RKO (cell line): ENCODE measurements at places on chromosomes 13 and 19.

DNA sequence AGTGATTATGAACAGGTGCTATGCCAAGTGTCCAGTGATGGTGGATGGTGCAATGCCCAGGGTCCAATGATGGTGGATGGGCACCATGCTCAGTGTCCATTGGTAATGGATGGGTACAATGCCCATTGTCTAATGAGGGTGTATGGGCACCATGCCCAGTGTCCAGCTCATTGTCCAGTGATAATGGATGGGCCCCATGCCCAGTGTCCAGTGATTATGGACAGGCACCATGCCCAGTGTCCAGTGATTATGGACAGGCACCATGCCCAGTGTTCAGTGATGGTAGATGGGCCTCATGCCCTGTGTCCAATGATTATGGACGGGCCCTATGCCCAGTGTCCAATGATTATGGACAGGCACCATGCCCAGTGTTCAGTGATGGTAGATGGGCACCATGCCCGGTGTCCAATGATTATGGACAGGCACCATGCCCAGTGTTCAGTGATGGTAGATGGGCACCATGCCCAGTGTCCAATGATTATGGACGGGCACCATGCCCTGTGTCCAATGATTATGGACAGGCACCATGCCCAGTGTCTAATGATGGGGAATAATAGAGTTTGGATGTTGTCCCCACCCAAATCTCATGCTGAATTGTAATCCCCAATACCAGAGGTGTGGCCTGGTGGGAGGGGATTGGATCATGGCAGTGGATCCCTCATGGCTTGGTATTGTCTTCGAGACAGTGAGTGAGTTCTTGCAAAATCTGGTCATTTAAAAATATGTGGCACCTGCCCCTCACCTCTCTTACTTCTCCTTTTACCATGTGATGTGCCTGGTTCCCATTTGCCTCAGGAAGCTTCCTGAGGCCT lies 87.8 kb downstream of the ANKRD10 start:
- no peak for DNase-seq

DNA sequence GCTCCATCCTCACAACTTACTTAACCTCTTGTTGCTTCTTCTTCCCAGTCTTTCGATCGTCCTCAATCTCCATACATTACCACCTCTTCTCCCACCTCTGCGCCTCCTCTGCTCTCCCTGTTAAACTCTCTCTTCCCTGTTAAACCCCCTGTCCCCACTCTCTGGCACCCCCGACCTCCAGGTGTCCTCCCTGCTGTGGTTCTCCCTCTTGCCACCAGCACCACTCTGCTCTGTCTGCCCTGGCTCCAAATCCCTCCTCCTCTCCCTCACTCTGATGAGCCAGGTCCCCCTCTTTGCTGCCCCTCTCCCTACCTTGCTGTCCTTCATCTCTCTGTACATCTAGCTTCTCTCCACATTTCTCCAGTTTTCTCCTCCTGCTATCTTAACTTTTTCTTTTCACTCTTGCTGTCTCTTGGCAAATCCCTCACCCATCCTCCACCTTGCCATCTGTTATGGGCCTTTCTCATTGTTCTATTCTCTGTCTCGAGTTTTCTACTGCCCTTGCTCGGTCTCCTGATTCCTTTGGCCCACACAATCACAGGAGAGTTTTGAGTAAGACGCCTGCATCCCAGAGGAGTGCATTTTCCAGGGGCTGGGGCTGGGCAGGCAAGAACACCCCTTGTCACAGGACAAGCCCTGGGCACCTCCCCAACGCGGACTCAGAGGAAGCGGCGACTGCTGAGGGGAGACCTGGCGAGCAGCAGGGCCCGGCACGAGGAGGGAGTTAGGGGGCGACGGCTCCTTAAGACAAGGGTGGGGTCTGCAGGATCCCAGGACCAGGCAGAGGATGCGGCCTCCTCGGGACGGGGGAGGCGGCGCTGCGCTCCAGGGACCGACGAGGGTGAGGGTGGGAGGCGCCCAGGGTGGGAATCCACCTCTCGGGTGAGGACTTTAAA lies 21.4 kb upstream of the ERVV-1 start:
- peak; percentile 17 for DNase-seq

DNA sequence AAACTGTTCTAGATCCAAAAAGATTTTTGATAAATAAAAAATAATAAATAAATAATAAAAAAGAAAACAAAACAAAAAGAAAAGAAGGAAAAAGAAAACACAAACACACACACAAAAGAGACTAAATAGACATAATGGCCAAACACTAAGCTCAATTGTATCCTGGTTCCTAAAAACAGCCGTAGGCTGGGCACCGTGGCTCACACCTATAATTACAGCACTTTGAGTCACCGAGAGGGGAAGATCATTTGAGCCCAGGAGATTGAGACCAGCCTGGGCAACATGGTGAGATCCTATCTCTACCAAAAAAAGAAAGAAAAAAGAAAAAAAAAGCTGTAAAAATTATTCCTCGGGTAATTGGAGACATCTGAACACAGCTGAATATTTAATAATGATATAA lies 8.9 kb downstream of the ETHE1 start:
- no peak for DNase-seq

- no peak for DNase-seq
These were observed 1224.4 kb downstream of the EFNB2 start for GRCh38 chr13:105311094-105311493.

DNA sequence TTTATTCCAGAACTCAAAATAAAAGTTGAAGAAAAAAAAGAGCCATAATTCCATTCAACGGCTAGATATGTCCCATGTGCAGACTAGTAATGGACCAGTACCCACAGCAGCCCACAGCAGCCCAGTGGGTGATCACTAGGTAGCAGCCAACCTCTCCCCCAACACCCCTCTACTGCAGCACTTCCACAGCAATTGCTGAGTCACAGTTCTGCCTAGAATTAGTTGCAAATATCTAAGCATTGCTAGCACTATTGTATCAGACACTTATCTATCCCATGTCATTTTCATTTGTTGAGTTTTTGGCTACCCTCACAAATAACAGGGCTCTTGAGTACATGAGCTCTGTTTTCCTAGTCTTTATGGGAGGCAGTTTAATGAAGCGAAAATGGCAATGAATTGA lies 258.7 kb downstream of the RAP2A start:
- no peak for DNase-seq

- DNase-seq: no peak
These were observed 1.2 kb downstream of the SAMD1 start for GRCh38 chr19:14089412-14089661.

DNA sequence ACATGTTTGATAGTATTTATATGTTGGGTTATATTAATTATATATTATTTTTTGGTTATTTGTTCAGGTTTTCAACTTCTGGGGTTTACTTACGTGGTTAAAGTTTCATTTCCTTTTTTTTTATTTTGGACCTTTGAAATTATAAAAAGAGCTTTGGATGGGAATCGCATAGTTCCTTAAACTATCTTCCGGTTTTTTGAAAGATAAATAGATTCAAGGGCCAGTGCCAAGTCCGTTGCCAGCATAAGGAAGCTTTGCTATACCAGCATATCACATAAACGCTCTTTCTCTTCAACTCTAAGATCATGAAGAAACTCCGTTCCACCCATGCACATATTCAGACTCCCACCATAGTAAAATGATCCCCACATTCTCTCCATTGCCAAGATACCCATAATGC lies 7.4 kb upstream of the OXGR1 start:
- DNase-seq: no peak

DNA sequence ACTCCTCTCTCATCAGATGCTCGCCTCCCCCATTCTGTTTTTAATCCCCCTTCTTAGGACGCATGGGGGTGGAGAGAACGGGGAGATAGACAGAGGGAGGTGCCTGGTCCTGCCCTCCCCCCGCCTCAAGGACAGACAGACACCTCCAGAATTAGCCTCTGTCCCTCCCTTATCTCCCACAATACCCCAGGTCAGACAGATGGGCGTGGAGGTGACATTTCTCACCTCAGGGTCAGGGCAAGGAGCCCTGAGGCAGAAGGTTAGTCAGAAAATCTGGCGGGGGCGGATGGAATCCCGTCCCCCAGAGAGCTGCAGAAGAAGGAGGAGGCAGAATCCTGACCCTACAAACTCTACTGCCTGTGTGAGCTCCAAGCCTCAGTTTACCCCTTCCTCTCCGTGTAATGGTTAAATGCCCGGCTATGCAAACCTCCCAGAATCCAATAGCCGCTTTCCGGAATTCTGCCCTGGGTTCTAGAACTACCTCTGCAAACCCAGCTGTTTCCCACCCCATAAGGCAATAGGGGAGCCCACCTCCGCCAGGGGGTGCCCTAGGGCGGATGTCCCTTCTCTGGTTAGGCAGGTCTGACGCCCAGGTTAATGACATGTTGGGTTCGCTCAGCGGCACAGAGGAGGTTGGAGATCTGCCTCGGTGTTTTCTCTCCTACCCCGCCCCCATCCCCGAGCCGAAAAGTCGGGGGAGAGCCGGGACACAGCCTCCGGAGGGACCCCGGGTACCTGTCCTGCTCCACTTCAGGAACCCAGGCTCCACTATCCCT lies 900 bp downstream of the PPP1R13L start:
- no peak for DNase-seq

DNA sequence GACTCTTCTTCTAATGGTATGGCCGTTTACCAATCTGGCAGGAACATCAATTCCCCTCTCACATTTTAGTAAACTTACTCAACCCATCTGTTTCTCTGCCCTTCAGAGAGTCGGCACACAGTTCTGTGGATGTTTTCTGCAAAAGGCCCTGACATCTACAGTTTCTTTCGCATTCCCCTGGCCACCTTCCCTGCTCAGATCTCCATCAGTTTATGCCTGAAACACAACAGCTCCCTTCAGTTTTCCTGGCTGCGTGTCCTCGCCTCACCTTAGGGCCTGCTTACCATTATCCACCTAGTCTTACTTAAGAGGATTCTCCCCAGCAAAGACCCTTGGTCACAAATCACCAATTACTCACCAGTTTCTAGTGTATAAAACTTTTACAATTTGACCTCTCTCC lies 25.2 kb downstream of the COL4A1 start:
- no peak for DNase-seq

GRCh38 chr19:6161271-6161850 lies 25.9 kb downstream of the ACSBG2 start:
- peak; percentile 37 for DNase-seq

DNA sequence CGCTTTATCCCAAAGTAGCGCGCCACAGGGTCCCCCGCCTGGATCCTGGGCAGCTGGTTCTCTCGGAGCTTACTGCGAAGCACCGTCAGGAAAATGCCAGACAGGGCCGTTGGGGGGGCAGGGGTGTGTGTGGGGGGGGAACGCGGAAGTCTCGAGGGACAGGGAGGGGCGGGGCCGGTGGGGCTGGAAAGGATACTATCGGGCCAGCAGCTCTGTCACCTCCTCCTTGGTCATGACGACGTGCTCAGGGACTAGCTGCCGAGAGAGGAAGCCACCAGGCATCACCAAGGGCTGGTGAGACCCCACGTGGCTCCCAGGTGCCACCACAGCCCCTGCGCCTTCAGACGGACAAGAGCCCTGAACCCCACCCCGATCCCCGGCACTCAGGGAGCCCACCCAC lies 5.3 kb downstream of the POLR2E start:
- DNase-seq: no peak

GRCh38 chr13:59846845-59847620 lies 316.7 kb downstream of the DIAPH3 start:
- DNase-seq: no peak

GRCh38 chr13:49996161-49996915 lies 504 bp upstream of the TRIM13 start:
- DNase-seq: peak; percentile 88

DNA sequence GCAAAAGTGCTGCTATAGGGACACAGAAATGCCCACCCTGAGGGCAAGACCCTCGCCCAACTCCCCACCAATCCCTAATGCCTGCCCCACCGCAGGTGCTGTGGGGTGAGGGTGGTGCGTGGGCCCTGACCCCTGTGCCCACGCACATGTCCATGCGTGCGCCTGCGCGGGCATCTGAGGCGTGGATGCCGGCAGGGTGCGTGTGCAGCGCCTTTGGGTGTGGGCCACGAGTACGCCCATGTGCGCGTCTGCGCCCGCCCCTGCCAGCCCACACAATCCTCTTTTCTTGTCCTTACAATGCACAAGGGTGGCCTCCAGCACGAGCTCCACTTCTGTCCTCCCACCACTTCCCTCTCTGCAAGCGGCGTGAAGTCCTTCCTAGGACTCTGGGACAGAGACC lies 14.3 kb downstream of the FUT6 start:
- no peak for DNase-seq

DNA sequence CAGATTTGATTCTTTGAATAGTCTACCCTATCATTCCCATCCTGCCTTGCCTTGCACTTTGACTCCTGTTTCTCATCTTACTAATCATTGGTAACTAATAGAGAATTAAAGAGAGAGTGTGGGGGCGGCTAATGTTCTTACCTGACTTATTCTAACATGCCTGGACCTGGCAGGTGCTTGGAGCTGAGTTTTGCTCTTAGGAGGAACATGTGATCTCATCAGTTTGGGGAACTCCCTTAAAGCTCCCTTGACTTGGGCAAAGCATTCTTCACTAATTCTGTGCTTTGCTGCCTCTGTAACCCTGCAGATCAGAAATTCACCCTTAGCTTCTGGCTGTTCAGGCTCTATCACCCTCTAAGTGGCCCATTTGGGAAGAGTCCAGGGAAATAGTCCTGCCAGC lies 861.1 kb downstream of the GPC5 start:
- no peak for DNase-seq

- DNase-seq: peak; percentile 12
These were observed 11.8 kb upstream of the FBN3 start for GRCh38 chr19:8161135-8161646.

GRCh38 chr13:107977071-107977574 lies 238.2 kb downstream of the LIG4 start:
- no peak for DNase-seq

DNA sequence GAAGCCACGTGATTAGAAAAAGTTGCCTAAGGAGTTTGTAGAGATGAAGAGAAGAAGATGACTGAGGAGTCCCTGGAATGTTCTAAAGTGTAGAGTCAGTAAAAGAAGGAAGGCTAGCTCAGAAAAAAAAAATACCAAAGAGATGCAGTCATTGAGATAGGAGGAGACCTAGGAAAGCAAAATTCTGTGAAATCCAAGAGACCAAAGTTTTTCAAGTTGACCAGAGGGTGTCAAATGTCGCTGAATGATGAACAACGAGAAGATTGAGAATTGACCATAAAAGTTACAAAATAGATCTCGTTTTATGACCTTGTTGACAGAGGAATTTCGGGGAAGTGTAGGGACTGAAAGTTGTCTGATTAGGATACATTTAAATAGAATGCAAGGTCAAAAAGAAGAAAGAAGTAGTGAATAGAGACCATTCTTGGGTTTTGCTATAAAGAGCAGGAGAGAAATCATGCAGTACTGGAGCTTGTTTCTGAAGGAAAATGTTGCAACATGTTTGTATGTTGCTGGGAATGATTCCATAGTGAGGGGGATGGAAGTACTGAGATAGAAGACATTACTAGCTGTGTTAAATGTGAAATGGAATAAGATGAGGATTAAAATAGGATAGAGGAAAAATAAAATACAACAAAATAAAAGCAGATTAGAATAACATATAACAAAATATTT lies 30.2 kb upstream of the HTR2A start:
- DNase-seq: no peak

GRCh38 chr13:96238241-96238640 lies 148.3 kb downstream of the HS6ST3 start:
- no peak for DNase-seq

- no peak for DNase-seq
These were observed 303.6 kb downstream of the KCNRG start for GRCh38 chr13:50318887-50319286.
